HCT116 (cell line): ENCODE measurements at places on chromosomes 3 and 15. TPM values are rescaled to one million over a fixed set of nuclear protein-coding genes. Genes with fewer than 3 reads are reported as not detected.

The GOLGA6A gene
- 0.39 TPM for total RNA-seq

The MCF2L2 gene
- total RNA-seq: 1.5 TPM

The CTXN2 gene
- not detected for total RNA-seq

The COL6A5 gene
- total RNA-seq: not detected

- no peak for DNase-seq
- no peaks in the 10 kb centered on the region for H3K27me3 ChIP-seq
- H3K4me1 ChIP-seq: no peaks in the 10 kb centered on the region
- H3K27ac ChIP-seq: no peak overlapping the region
- H3K4me3 ChIP-seq: no peak overlapping the region
These were observed 113.2 kb downstream of the IL1RAP start for GRCh38 chr3:190626951-190627620.
